ENCODE measurements at places on chromosomes 5 and 9.

- peak; percentile 59 for DNase-seq
Observed at GRCh38 chr9:137168904-137169856, 671 bp downstream of the LRRC26 start.

GRCh38 chr9:18863791-18864190, 169.2 kb downstream of the SAXO1 start:
- DNase-seq = no peak

DNA sequence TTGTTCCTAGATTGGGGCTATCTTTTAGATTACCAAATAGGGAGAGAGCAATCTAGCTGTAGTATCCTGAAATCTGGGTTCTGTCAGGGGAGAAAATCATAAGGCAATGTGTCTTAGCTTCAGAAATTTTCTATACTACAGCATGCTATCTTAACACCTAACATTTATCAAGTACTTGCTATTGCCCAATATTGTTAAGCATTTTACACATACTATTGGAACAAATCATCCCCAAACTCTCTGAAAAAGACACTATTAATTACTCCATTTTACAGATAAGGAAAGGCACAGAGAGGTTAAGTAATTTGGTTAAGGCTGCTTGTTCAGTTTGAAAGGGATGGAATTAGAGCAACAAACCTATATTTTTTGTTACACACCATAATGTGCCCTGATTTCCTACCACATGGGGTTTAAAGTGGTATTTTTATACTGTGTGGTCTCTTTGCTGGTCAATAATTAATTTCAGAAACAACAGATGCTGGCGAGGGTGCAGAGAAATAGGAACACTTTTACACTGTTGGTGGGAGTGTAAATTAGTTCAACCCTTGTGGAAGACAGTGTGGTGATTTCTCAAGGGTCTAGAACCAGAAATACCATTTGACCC, 57.2 kb upstream of the RIC1 start:
- no peak for DNase-seq

- DNase-seq = no peak
Observed at GRCh38 chr5:556909-557441, 32.7 kb upstream of the SLC9A3 start.

- no peak for DNase-seq
Observed at GRCh38 chr5:122565331-122565730, 209.5 kb upstream of the SNX2 start.

DNA sequence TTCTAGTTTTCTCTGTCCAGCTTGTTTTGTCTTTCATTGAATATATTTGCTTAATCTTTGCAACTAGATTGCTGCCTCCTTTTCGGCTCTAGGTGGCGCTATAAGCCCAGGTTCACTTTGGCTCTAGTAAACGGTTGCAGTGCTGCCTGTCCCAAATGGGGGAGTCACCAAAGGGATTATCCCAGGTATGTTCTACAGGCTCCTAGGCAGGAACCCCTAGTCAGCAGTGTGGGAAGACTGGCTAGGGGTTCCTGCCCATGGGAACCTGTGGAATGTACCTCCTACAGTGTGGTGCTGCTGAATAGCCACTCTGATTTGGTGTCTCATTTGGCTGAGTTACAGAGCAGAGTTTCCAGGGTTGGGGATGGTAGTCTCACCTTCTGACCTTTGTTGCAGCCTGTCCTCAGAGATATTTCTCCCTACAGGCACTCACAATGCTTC, 85.2 kb downstream of the ARSB start:
- DNase-seq = peak; percentile 40

GRCh38 chr5:148488757-148489156, 105.0 kb downstream of the FBXO38 start:
- DNase-seq = no peak

DNA sequence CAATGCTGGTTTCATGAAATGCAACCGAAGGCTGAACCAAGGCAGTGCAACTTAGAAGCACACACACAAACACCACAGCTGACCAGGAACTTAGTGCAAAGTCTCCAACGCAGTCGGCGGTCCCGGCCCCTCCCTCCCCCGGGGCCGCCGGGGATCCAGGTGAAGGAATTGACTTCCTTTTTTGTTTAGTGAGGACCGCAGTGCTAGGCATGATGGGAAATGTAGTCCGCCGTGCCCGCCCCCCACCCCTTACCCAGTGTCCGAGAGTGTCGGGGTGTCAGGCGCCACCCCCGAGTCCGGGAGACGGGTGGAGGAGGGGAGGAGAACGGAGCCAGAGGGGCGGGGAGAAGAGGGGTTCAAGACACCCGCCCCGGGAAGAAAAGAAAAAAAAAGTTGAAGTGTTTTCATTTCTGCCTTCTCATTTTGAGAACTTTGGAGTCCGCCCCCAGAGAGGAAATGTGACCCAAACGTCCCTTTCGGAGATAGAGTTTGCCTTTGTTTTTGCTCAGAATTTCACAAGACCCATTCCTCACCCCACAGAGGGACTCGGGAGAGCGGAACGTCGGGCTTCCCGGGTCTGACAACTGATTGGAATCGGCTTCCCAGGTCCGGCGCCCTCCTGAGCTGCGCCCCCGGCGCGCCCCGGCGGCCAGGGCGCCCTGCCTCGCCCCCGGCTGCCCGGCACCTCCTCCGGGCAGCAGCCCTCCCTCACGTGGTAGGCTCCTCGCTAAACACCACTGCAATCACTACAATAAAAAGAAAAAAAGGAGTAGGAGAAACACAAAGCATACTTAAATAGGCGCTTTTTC, 2.0 kb downstream of the IER5L start:
- peak; percentile 87 for DNase-seq

GRCh38 chr9:82553654-82554366, 509.1 kb downstream of the RASEF start:
- DNase-seq = no peak

- DNase-seq = no peak
Observed at GRCh38 chr5:16735101-16736060, 118.6 kb upstream of the RETREG1 start.

GRCh38 chr5:103706939-103707682, 144.5 kb upstream of the NUDT12 start:
- no peak for DNase-seq

GRCh38 chr5:9401786-9402472, 143.9 kb downstream of the SEMA5A start:
- no peak for DNase-seq

DNA sequence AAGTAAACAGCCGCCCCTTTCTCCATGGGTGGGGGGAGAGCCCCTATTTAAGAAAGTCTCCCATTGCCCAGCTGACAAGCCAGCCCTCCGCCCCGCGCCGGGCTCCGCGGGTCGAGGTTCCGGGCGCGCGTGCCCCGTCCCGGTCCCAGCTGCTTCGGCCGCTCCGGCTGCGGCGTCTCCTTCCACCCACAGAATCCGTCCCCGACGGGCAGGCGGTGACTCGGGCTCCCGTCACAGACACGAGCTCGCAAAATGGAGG, 223 bp downstream of the NR3C1 start:
- no peak for DNase-seq

DNA sequence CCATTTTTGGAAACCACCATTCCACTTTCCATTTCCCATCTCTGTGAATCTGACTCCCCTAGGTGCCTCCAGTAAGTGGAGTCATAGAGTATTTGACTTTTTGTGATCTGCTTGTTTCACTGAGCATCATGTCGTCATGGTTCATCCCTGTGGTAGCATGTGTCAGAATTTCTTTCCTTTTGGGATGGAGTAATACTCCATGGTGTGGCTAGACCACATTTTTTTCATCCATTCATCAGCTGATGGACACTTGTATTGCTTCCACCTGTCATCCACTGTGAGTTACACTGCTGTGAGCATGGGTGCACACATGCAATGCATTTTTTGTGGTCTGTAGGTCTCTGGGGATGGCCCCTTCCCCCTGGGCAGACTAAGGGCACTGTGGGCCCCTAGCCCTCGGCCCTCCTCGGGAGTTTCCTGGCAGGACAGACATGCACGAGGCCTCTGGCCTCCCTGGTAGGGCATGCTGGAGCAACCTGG, 115.9 kb downstream of the GADD45G start:
- no peak for DNase-seq

GRCh38 chr5:150496098-150496497, 11.8 kb upstream of the NDST1 start:
- no peak for DNase-seq

DNA sequence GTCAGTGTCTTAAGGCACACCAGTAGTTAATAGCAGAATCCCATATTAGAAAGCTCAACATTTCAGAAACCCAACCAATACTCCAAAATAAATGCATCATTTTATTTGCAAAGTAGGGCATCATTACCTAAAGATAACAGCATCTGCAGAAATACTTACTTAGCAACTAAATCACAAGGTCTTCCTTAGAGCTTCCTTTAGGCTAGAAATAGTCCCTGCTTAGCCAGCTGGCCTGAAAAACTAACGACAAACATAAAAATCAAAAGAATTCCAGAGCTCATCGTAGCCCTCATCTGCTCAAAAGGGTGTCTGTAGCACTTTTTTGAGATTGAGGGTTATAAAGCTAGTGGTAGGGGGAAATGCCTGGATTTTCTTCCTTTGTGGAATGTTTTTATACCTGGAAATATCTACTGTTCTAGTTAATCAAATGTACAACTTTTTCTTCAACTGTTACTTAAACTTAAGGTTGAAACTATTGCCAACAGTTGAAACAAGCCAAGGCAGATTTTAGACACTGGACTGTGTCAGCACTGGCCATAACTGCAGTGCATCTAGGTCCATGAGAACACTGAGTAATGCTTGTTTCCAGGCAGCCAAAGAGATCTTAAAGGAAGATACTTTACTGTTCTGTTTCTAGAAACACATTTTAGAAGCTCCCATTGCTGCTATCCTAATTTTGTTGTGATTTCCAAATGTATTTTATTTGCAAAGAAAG, 129.4 kb upstream of the RASA1 start:
- no peak for DNase-seq

DNA sequence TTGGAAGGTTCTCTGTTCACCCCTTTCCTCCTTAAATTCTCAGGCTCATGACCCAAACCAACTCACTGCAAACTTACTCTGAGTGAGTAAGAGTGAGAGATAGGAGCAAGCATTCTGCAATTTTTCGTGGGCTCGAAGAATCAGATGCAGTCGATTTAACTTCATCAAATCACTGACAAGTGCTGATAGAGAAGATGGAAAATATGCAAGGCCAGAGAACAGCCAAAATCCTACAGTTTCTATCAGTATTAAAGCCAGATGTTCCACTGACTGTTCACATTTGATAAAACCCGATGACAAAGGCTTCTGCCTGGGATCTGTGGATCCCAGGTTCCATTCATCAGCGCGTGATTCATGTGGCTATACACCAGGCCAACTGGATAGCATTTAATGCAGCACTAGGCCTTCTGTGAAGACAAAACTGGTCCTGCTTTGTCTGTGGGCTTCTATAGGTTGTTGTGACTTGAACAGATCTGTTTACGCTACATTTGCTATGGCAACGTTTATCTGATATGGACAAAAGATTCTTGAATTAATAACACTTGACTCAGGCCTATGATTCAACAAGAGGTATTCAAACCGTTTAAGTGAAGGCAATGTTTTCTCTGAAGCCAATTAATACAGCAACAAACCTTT, 251.2 kb downstream of the NFIB start:
- DNase-seq = no peak

DNA sequence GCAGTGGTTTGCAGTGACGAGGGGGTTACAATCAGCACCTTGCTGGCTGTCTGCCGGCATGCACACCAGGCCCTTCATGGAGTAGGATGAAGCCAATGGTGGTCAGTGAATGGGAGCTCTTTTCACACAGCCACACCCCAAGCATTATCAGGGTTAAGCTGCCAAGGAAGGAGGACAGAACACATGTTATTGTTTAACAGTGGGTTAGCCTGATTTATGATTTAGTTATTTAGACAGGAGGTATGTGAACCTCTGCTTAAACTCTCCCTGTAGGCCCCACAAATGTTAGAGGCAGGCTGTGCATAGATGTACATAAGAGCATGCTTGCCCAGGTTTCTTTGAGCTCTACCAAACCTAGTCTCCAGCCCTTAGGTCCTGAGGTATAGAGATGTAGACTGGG, 262.9 kb downstream of the SPOCK1 start:
- DNase-seq = no peak

DNA sequence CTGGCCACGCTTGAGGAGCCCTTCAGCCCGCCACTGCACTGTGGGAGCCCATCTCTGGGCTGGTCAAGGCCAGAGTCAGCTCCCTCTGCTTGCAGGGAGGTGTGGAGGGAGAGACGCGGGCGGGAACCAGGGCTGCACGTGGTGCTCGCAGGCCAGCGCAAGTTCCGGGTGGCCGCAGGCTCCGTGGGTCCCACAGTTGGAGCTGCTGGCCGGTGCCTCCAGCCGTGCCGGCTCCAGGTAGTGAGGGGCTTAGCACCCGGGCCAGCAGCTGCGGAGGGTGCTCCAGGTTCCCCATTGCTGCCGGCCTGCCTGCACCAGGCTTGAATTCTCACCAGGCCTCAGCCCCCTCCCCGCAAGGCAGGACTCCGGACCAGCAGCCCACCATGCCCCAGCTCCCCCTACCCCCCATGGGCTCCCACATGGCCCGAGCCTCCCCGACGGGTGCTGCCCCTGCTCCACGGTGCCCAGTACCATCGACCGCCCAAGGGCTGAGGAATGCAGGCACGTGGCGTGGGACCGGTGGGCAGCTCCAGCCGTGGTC, 192.8 kb upstream of the IZUMO3 start:
- DNase-seq = no peak

DNA sequence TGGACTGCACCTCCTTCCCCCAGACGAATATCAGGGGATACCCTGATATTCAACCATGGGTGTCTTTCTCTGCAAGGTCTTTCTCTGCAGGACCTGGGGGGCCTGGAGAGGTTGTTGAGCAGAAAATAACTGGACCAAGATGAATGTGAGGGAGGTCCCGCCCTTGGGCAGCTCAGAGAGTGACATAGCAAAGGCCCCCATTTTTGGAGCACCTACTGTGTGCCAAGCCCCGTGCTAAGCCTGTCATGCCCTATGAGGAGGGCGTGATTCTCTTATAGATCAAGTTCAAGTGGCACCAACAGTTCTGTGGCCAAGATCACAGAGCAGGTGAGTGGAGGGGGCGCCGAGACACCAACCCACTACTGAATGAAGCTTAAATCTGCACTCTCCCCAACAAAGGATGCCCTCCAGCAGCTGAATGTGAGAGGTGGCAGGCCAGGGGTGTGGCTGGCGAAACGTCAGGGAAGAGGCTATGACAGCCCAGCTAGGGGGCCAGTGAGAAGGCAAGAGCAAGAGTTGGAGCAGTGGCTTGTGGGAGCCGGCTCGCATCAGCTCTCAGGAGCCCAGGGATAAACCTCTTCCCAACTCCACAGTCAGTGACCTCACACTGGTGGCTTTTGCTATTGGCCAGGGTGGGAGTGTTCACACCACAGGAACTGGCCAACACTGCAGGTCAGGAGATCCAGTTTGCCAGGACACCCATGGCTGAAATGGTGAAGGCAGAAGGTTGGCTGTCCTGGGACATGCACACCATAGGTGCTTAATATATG, 5.3 kb downstream of the SARDH start:
- no peak for DNase-seq

- DNase-seq = peak; percentile 40
Observed at GRCh38 chr9:137276473-137277328, 825 bp upstream of the TOR4A start.

Data from NCI-H460 (cell line).